Eye (tissue), 1 donor: ENCODE measurements at places on chromosomes 5 and 9.

DNA sequence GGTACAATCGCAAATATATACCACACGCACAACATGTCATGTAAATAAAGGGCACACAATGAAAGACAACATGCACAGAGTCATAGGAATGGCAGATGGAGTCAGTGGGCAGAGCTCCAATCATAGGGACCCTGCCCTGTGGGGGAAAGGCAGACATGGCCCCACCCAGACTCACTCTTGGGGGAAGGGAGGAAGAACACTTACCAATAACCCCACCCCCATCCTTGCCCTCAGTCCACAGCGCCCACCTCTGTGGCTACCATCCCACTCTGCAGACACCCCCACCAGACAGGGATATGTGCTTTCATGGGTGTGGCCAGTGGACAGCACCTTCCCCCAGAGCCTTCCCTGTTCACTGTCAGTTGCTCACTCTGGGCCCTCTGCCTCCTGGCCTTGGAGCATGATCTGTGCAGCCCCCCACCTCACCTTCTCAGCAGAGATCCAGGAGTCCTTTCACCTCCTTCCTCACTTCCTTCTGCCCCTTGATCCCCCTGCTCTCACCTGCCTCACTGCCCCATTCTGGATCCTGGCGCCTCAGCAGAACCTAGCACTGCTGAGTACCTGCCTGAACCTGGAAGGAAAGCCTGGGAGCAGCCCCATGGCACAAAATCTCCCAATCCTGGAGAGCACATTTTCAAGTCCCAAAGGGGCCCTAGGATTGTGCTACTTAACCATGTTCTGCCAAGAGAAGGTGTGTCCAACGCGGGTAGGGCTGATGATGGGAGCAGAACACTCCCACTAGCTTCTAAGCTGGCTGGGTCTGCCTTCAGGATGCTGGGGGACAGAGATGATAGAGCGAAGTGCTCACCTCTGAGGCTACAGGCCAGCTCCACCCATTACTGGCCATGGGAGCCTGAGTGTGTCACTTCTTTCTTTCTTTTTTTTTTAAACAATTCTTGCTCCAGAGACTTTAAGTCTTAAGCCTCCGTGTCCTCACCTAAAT lies 1.5 kb upstream of the PHF19 start:
- DNase-seq: no peak

DNA sequence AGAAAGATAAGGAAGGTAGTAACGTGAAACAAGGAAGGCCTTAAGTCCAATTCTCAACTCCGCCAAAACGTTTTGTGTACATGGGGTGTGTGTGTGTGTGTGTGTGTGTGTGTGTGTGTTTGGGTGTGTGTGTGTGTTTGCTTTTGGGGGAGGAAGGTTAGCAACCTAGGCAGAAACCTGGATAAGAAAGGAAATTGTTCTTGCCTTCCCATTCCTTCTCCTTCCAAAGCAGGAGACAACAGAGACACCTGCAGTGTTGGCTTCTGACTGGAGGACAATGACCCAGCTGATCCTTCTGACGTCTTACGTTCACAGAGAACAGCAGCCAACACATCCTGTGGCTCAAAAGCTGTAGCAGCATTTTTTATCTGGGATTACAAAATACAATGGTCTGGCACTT lies 4.1 kb upstream of the CCNG1 start:
- no peak for DNase-seq

GRCh38 chr9:121253162-121253561 lies 14.8 kb upstream of the GSN start:
- DNase-seq: no peak

GRCh38 chr9:135805422-135806022 lies 101.8 kb downstream of the CAMSAP1 start:
- DNase-seq: no peak

- DNase-seq: no peak
These were observed 45.9 kb downstream of the PDCD1LG2 start for GRCh38 chr9:5556101-5556705.

GRCh38 chr9:76116913-76117312 lies 226.4 kb downstream of the PCSK5 start:
- DNase-seq: no peak

- DNase-seq: no peak
These were observed 9.3 kb downstream of the KIAA1191 start for GRCh38 chr5:176352116-176352878.

DNA sequence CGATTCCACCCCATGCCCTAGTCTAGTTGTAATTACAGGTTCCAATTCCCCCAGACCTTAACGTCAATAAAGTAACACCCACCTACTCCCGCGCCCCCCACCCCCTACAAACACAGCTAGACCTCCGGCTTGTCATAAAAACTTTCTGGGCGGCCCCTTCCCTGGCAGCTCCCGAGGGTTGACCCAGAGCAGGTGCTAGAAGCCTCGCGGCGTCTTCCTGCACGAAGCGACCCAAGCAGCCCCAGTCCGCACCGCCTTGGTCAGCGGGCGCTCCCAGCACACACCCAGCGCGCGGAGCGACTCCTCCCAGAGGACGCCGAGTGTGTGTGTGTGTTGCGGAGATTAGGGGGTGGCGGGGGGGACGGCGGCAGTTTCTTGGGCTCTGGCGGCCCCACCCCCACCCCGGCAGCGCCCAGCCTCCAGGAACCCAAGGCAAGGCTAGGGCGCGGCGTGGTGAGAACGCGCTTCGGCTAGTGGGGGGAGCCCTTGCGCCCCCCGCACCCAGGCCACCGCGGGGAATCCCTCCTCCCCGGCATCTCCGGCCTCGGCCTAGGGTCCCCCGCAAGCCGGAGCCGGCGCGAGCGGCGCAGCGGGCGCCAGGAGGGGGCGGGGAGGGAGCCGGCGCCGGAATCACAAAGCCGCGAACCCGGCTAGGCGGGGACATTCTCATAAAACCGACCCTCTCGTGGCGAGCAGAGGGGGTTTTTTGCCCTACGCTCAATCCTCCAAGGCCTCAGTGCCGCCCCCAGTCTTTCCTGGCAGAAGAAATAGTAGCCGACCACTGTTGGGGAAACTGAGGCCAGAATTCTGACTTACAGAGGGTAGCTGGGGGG lies 2.2 kb downstream of the PCDH1 start:
- DNase-seq: peak; percentile 66

- peak; percentile 64 for DNase-seq
These were observed 216.1 kb downstream of the PAPPA start for GRCh38 chr9:116369706-116370105.

GRCh38 chr9:121698627-121699570 lies 47.5 kb downstream of the DAB2IP start:
- peak; percentile 88 for DNase-seq

DNA sequence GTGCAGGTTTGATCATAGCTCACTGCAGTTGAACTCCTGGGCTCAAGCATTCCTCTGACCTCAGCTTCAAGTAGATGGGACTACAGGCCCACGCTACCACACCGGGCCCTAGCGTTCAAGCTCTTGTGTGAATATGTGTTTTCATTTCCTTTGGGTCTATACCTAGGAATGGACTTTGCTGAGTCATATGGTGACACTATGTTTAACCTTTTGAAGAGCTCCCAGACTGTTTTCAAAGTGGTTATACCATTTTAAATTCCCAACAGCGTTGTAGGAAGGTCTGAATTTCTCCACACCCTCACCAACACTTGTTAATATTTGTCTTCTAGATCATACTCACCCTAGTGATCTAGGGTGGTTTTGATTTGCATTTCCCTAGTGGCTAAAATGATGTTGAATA lies 33.5 kb downstream of the FAF2 start:
- DNase-seq: no peak

GRCh38 chr9:135410831-135411473 lies 68.6 kb upstream of the PPP1R26 start:
- DNase-seq: no peak

DNA sequence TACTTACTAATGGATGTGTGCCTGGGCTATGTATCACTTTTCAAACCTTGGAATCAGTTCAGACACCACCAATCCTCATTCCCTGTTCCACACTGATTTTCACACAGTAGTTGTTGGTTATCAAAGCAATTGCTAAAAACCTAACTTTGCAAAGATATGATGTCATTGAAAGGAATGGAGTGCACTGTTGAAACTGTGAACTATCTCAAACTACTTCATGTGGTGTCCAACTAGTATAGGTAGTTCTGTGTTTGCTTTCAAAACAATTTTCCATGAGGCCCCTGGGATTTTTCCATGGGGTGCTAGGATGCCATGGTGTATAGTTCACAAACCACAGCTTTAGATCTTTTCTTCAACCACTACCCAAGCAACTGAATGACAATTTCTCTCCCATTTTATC lies 17.8 kb downstream of the INIP start:
- DNase-seq: no peak

GRCh38 chr5:138716456-138716924 lies 36.7 kb upstream of the CTNNA1 start:
- peak; percentile 53 for DNase-seq

GRCh38 chr5:135472141-135472540 lies 20.0 kb upstream of the TIFAB start:
- no peak for DNase-seq

DNA sequence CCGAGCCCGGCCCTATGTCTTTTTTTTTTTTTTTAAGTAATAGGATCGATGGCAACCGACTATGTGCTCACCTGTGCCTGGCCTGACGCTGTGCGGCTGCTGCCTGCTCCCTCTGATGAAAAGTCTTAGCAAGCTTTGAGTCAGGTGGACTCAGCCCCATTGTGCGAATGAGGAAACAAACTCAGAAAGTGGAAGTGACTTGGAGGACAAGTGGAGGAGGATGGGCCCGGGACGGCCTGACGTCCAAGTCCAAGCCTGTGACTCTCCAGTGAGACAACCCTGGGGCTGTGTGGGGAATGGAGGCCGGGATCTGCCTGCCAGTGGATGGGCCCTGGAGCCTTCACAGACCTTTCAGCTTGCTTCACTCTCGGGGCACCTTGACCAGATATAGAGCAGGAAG lies 57.9 kb downstream of the EXD3 start:
- DNase-seq: no peak

DNA sequence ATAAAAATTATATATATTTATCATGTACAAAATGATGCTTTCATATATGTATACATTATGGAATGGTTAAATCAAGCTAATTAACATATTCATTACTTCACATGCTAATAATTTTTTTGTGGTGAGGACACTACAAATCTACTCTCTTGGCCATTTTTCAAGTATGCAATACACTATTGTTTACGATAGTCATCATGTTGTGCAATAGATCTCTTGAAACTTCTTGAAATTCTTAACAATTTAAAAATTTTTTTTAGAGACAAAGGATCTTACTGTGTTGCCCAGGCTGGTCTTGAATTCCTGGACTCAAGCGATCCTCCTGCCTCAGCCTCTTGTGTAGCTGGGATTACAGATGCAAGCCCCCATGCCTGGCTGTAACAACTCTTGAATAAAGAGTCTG lies 45.2 kb upstream of the SHOC1 start:
- no peak for DNase-seq

DNA sequence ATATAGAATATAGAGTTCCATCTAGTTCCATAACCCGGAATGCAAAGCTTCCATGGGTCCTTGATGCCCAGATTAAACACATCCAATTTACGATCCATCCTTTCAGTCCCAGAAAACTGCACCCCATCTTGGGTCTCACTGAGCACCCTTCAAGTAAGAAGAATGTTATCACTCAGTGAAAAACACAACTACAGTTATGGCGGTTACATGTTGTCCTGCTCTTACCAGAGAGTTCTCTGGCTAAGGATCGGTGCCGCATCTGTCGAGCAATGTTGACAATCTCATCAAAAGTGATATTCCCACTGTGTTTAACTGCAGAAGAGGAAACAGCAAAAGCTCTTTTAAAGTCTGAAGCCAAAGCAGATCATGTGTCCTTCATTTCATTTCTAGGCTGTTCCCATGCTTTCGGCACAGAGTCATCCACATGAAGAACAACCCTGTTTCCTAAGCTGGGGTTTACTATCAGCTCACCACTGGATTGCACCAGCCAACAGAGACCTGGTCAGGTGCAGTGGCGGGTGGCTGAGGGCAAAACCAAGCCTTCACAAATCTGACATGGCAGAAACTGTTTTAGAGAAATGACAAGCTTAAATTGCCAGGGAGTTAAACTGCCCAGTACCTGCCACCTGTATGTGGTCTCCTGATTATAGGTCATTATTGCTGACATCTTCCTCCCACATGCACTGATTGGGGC lies 2.9 kb downstream of the RPL12 start:
- no peak for DNase-seq

- DNase-seq: peak; percentile 72
These were observed 51.1 kb downstream of the C9orf50 start for GRCh38 chr9:129569502-129570449.

- DNase-seq: peak; percentile 85
These were observed 438 bp downstream of the SOX30 start for GRCh38 chr5:157651623-157652376.

DNA sequence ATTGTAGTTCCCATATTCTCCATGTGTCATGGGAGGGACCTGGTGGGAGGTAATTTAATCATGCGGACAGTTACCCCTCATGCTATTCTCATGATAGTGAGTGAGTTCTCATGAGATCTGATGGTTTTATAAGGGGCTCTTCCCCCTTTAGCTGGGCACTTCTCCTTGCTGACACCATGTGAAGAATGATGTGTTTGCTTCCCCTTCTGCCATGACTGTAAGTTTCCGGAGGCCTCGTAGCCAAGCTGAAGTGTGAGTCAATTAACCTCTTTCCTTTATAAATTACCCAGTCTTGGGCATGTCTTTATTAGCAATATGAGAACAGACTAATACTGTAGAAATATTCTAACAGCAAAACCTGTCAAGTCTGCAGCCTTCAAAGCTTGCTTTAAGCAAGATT lies 293.2 kb downstream of the CTNND2 start:
- no peak for DNase-seq

GRCh38 chr9:98603821-98604383 lies 104.8 kb downstream of the GABBR2 start:
- no peak for DNase-seq

DNA sequence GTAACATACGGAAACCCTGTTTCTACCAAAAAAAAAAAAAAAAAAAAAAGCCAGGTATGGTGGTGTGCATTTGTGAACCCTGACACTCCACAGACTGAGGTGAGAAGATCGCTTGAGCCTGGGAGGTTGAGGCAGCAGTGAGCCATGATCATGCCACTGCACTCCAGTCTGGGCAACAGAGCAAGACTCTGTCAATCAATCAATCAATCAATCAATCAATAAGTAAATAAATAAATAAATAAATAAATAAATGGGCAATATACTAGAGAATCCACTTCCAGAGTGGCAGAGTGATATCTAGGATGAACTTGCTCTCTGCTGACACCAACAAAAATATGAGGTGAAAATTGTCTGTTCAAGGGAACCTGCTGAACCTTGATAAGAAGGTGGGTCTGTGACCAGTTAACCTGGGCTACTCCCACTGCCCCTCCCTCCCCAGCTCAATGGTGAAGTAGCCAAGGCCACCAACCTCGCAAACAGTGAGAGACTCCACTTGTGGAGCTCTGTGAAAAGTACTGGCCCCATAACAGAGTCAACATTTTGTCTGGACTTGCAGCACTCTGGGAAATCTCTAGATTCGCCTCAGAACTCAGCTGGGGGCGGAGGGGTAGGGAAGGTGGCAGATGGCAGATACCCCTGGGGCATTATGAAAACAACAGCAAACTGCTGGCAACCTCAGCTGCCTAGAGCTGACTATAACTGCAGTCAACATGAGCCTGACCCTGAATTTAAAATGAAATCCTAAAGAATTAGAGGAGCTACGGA lies 163.7 kb downstream of the ROR2 start:
- no peak for DNase-seq
